ENCODE measurements at places on chromosomes 6 and 20.

DNA sequence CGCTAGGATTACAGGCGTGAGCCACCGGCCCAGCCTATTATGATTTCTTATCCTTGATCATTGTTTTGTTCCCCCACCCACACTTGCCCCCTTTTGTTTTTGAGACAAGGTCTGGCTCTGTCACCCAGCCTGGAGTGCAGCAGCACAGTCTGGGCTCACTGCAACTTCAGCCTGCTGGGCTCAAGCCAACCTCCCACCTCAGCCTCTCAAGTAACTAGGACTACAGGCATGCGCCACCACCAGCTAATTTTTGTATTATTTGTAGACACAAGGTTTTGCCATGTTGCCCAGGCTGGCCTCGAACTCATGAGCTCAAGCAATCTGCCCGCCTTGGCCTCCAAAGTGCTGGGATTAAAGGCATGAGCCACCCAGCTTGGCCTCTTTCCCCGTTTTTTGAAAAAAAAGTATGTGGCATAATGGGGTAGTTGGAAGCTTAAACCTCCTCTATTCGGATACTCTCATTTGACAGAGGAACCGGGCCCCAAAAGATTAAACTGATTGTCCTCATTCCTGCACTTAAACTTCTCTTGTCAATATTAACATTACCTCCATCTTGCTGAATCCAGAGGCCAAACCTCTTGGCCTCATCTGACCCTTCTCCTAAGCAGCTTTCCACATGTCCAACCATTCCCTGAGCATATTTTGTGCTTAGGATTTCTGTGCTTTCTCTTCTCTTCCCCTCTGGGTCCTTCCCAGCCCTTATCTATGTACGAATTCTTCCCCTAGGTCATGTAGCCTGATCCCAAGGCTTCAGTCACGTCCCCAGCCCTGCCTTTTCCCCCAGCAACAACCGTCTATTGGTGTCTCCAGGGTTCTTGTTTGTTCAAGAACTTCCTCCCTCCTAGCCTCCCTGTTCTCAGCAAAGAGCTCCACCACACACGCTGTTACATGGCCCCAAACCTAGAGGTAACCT, 6.1 kb upstream of the EZR start:
- no peak for DNase-seq

- DNase-seq = no peak
Measured at GRCh38 chr20:62269871-62270270, 31.6 kb downstream of the OSBPL2 start.

DNA sequence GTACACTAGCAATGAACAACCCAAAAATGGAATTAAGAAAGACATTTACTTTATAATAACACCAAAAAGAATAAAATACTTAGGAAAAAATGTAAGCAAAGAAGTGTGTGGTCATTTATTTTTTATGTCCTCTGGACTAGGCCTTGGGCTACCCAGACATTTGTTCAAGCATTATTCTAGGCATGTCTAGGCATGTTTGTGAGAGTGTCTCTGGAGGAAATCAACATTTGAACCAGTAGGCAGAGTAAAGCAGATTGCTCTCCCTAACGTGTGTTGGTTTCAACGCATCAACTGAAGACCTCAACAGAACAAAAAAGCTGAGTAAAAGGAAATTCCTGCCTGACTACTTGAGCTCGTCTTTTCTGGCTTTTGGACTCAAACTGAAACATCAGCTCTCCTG, 84.5 kb downstream of the ANKEF1 start:
- no peak for DNase-seq

DNA sequence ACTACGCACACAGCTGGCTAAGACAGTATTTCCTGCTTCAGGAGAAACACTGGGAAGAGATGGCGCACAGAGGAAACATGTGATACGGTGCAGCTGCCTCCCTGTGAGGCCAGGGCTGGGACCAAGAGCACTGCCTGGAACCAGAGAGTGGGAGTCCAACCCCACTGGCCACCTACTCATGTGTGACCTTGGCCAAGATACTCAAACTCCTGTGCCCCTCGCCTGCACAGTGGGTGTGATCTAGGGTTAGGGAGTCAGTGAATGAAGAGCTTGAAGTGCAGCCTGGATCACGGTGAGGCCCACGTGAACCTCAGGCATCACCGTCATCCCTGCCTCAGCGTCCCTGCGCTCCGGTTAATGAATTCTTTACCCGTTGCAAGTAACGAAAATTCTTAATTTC, 41.7 kb upstream of the MPC1 start:
- no peak for DNase-seq

GRCh38 chr6:41214559-41215238, 13.4 kb upstream of the TREML4 start:
- no peak for DNase-seq

GRCh38 chr6:91241946-91242613, 655.2 kb upstream of the MAP3K7 start:
- no peak for DNase-seq

DNA sequence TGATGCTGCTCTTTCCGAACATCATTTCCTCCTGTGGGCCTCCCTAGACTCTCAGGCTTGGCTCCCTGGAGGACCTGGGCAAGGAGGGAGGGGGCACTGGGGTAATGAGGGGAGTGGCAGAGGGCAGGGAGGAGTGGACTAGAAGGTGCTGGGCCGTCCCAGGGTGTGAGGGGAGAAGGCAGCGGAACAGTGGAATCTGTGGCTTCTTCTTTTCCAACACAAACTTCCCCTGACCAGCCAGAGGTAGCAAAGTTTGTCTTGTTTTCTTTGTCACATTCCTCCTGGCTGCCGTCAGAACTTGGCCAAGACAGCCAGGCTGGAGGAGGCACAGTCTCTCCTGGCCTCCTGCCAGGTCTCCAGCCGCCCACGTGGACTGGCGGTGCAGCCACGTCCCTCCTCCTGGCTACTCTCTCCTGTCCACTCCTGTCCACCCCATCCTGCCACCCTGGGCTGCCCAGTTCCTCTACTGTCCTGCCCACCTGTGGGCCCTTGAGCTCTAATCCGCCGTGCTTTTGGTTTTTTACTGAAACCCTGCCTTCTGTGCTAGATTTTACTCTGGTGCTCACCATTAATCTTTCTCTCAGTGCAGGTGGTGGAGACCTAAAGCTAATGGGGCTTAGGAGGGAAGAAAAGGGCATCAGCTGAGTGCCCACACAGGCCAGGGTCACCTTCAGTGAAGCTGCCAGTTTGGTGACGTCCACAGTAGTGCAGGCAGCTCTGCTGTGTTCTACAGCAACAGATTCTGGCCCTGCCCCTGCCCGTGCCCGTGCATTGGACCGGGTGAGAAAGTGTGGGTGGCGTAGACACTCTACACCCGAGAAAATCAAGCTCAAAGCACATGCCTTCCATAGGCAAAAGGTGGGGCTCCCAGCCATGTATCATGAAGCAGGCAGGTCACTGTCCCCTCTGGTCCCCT, 2.8 kb upstream of the CDSN start:
- peak; percentile 63 for DNase-seq

GRCh38 chr20:4740774-4741431, 19.2 kb downstream of the PRND start:
- DNase-seq = peak; percentile 55

- DNase-seq = peak; percentile 73
Measured at GRCh38 chr20:47464380-47465101, 37.1 kb upstream of the NCOA3 start.

- DNase-seq = no peak
Measured at GRCh38 chr20:44720997-44721784, 6.0 kb downstream of the CCN5 start.

DNA sequence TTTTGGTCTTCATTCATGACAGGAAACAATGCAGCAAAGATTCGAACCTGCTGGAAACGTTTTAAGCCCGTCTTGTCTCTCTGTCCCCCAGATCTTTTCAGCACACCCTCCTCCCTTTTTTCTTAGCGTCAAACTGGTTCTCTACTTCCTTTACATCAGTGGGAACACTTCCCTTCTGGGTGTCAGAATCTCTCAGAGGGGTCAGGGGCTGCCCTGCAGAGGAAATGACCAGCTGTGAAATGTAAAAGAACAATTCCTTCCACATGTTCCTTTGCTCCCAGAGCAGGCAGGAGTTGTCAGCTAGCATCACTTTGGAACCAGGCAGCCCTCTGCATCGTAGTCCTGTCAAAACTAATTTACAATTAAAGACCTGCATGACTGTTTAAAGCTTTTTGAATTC, 619.0 kb downstream of the TFAP2A start:
- no peak for DNase-seq

- no peak for DNase-seq
Measured at GRCh38 chr6:34985236-34985635, 96.2 kb downstream of the ANKS1A start.

GRCh38 chr6:75158176-75158575, 47.7 kb downstream of the COL12A1 start:
- DNase-seq = no peak
